Hypothalamus (tissue), 51 donors: ENCODE measurements at places on chromosomes 5 and 9.

DNA sequence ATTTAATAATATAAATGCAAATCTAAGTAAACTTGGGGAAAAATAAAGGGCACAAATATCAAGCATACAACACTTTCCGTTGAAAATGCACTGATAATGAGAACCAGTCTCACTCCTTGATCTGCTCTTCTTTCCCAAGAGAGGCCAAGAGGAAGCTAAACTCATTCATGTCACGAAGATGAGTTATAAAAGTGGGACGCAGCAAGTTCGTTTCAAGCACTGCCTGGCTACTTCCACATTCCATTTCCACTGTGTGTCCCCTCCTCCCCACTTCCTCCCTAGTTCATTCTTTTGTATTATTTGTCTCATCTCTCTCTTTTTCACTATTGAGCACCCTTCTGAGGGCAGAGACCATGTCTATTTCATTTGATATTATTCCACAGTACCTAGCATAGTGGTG is 158.1 kb downstream of the SLC24A2 start:
- DNase-seq, result no peak

DNA sequence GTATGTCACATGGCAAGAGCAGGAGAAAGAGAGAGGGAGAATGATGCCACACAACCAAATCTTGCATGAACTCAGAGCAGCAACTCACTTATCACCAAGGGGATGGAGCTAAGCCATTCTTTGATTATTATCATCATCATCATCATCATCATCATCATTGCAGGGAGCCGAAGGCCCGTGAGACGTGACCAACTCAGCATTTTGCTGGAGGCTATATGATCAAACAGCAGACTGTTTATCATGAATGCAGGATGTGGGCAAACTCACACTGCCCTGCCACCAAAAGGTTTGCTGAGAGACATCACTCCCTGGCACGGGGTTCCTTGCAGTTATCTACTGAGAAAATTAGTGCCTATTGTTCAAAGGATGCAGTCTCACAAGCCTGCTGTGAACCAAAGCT is 8.6 kb upstream of the ZNF169 start:
- no peak for DNase-seq

DNA sequence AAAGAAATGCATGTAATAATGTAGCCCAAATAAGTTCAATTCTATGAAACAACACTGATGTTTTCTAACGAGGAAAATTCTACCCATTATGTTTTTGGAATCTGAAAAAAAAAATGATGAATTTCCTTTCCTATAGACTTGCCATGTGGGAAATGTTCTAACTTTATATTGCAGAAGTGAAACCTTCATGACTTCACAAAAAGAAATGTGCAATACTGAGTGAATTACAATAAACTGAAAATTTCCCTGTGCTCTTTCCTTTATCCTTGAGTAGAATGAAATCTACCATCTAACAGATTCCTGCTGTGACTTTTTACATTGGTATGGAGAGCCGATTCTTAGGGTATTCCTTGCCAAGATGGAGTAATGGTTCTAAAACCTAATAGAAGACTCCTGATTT is 1622.5 kb downstream of the MAT2B start:
- no peak for DNase-seq

DNA sequence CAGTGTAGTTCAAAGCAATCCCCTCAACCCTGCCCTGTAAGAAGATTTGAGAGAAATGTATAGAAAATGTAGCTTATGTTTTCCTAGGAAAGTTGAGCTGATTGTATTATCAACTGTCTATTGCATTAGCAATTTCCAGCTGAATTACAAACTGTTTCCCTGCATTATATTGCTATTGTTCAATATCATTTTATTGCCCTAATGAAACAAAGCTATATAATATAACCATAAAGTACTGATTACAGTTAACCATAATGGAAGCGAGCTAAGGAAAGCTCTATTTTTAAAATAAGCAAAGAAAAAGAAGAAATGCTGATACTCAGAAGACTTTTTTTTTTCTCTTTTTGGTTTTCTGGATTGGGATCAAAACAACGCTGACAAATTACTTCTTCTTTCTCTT is 228.3 kb downstream of the EFNA5 start:
- DNase-seq, result no peak

DNA sequence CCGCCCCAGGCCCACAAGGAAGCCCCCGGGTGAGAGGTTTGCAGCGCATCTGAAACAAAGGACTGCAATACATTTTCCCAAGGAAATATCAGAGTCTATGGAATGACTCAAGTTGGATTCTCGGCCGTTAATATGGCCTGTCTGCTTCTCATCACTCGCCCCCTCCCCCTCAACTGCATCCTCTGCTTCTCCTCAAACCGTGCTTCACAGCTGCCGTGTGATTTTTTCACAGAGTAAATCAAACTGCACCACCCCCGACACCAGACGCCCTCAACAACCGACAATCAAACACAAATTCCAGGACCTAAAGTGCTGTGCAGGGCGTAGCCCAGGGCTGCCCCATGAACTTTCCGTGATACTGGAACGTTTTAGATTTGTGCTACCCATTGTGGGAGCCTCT is 176.9 kb downstream of the ROR2 start:
- DNase-seq, result no peak

DNA sequence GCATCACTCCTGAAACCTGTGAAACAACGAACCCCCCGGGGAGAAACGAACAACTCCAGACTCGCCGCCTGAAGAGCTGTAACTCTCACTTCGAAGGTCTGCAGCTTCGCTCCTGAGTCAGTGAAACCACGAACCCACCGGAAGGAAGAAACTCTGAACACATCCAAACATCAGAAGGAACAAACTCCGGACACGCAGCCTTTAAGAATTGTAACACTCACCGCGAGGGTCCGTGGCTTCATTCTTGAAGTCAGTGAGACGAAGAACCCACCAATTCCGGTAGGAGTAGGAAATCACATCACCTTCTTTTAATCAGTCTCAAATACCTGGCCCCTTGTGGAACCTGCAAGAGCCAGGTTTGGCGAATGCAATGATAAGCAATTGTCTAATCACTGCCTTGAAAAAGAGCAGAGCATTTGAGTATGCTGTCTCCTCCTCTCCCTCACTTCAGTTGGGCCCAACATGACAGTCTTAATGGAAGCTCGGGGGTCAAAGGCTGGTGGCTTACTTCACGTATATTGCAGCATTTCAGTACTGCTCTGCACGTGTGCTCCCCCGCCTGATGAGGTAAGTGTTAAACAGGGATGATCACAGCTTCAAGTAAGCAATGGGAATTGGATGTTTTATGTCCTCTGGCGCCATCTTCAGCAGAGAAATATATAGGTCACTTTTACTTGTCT is 473 bp downstream of the IRGM start:
- no peak for DNase-seq
